ENCODE measurements at places on chromosomes 6 and 20.
A peak's percentile ranks its signal among the peaks of the same experiment; 100 is the strongest.

- DNase-seq = no peak
Measured at GRCh38 chr20:56685879-56686278, 56.8 kb downstream of the TFAP2C start.

DNA sequence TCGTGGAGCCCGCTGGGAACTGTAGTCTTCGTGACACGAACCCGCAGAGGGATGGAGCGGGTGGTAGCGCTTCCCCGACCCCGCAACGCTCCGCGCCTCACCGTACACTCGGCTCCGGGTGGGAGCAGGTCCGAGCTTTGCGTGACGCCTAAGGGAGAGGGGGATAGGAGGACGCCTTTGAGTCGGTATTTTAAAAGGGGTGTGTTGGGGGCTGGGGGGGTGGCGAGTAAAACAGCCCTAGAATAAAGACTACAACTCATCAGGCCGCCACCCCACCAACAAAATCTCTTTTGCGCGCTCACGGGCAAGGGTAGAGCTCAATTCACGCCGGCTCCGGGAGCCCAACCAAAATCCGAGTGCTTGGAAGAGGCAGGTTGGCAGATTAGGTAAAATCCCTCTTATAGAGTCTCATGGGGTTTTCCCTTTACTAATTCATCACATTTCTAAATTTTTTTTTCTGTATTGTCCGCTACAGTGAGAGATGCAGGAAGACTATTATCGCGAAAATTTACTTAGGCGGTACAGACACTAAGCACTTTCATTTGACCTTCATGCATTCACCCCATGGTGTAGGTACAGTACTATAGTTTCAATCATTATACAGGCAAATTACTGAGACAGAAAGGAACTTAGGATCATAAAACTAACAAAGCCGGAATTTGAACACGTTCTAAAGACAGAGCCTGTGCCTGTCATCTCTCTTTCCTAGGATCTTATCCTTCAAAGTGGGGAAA, 706 bp upstream of the SNX14 start:
- peak; percentile 31 for DNase-seq

- DNase-seq = no peak
Measured at GRCh38 chr6:26053992-26054780, 33.0 kb upstream of the HFE start.

- DNase-seq = peak; percentile 42
Measured at GRCh38 chr20:44979090-44979621, 12.8 kb downstream of the STK4 start.

DNA sequence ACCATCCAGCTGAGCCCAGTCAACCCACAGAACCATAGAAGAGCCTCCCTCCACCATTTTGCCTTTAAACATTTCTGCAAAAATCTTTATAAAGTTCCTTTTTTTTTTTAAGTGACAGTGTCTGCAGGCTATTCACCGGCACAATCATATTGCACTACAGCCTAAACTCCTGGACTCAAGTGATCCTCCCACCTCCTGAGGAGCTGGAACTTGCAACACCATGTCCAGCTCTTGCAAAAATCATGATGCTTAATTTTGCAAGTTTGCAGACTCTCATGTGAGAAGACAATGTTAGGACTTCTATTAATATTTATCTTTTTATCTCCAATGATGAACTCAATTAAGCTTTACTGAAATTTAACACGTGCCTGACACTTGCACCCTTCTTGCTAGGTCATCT, 88.8 kb downstream of the INSM1 start:
- DNase-seq = no peak

Data from activated T-helper 9 cell treated with anti-CD3 and anti-CD28 coated beads, Interleukin-2, amount 50 U/mL, for 16 hours (primary cell).